Right forelimb (tissue), 1 donor: ENCODE measurements at places on chromosomes 4 and X.

- no peak for DNase-seq
Observed at GRCh38 chr4:129359461-129359860, 263.5 kb downstream of the C4orf33 start.

GRCh38 chrX:19964017-19964710, 26.7 kb downstream of the BCLAF3 start:
- no peak for DNase-seq

- no peak for DNase-seq
Observed at GRCh38 chrX:44003975-44004374, 30.8 kb upstream of the NDP start.

GRCh38 chrX:121236040-121236439, 188.6 kb downstream of the GLUD2 start:
- no peak for DNase-seq

- no peak for DNase-seq
Observed at GRCh38 chrX:20498851-20499635, 232.3 kb upstream of the RPS6KA3 start.

DNA sequence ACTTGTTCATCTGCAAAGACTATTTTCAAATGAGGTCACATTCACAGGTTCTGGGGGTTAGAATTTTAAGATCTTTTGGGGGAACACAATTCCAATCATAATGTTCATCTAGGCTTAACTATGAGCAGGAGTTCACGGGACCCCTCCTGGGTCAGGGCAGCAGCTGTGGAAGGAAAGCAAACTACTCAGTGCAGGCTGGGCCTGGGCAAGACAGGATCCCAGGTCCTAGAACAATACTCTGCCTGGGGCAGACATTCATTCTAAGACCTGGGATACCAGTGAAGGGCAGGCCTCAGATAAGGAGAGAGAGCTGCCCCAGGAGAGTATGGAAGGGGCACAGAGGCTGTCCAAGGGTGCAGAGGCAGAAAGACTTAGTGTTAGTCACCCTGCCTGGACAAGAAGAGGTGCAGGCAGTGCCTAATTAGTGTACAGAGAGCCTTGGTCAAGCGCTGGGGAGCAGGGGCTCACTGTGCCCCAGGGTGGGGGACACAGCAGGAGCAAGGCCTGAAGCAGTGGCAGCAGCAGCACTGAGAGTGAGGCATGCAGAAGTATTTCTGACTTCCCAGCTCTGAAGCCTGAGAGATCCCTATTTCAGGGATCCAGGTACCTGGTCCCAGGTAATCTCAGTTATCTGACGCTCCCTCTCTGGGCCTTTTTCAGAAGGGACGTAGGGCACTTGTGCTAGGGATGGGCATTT, 123.0 kb upstream of the MAMLD1 start:
- no peak for DNase-seq

DNA sequence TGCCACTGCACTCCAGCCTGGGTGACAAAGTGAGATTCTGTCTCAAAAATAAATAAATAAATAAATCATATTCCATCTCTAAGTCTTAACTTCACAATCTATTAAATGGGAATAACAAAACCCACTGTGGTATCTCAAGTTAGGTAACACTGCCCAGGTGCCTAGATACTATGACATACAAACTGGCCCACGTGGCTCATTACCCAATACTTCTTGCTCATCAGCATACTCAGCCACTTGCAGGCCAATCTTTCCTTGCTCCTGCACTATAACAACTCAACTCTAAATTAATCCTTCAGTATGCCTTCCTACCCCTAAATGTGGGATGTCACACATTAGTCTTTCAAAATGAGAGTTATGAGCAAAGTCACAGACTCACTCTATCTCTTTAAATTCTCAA, 230.1 kb downstream of the OPHN1 start:
- DNase-seq: no peak

DNA sequence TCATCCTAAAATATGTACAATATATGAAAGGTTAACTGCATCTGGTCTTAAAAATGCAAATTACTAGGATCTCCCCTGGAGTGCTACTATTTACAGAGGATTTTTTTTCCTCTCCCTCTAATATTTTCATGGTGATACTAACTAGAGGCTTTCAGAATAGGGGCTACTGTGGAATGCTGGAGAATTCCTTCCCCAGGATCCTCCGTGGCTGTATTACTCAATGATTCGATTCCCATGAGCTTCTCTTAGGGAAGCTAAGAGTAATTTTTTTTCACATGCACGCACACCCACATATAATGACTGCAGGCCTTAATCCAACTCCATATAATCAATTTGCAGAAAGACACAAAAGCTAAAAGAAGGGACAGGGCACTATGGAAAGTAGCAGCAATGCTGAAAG, 184.7 kb downstream of the ARHGAP6 start:
- DNase-seq: no peak

DNA sequence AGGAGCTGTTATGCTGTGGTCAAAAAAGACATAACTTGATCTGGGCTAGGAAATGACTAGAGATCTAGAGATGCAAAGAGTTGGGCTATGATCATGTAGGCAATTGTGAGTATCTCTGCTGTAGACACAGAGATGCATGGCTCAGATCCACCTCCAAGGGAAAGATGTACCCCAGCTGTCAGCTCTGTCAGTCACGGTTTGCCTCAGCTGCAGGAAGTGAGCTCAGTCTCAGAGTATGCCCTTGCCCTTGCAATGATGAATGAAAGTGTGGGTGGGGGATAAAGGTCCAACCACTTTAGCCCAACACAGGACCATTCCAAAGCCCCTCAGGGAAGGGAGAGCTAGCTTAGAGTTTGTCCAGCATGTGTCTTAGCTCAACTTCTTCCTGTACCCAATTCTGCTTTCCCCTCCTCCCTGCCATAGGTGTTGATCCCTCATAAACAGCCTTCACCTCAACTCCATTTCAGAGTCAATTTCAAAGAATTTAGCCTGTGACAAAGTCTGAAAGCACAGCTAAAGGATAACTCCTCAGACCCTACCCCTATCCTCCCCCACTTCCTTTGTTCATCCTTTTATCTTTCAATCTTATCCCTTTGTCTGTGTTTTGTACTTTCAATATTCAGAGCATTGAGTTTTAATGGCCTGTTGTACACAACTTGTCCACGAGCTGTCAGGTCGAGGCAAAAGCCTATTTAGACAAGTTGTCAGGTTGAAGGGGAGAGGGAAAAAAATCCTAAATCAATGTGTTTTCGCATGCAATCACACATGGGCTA, 90.6 kb downstream of the MID1IP1 start:
- DNase-seq: no peak
